COR-L47 (cell line): ENCODE measurements at places on chromosomes 2 and 18.
A peak's percentile ranks its signal among the peaks of the same experiment; 100 is the strongest.

DNA sequence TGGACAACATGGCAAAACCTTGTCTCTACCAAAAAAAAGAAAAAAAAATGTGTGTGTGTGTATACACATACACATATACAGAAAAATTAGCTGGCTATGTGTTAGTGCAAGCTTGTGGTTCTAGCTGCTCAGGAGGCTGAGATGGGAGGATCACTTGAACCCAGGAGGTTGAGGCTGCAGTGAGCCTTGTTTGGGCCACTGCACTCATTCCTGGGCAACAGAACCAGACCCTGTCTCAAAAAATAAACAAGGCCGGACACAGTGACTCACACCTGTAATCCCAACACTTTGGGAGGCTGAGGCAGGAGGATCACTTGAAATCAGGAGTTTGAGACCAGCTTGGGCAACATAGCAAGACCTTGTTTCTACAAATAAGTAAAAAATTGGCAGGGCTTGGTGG is 2.1 kb downstream of the COQ10B start:
- DNase-seq: no peak

DNA sequence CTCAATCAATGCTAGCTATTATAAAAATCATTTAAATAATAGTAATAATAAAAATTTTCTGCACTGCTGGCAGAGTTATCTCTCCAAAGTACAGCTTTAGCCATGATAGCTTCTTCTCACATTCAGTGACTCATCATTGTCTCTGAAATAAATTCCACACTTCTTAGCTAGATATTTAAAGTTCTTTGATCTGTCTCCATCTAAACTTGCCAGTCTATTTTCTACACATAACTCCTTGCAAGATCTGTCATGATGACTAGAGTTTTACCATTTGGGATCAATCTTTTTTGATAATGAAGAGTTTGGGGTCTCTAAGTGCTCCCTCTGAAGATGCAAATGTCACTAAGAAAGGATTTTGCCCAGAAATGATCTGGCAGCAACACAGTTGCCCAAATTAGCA is 155.4 kb upstream of the LHCGR start:
- no peak for DNase-seq

DNA sequence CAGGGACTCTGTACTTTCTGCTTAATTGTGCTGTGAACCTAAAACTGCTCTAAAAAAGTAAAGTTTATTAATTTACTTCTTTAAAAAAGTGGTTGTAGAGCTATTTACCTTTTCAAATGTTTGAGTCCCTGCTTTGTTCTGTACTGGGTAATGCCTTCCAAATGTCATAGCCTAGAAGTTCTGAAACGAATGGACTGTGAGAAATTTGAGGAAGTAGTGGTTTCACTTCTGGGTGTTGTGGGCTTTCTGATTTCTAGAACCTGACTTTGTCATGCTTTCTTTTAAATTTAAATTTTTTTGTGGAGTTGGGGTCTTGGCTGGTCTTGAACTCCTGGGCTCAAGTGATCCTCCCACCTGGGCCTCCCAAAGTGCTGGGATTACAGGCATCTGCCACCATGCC is 44.6 kb downstream of the SMAD4 start:
- no peak for DNase-seq

DNA sequence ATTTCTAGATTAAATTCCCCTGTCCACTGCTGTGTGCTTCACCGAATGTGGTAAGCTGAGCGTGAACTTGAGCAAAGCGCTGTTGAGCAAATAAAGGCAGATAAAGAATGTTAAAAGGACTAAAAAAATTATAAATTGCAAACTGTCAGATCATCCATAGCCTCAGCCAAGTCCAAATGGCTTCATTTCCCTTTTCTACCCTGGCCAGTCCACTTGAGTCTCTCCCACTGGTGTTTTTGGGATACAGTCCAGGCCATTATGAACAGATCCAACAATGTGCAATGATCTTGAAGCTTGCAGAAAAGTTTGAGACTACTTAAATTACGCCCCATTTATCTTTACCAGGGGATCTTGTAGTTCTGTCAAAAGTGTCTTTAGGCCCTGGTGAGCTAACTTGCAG is 254.6 kb upstream of the PIK3C3 start:
- no peak for DNase-seq

- DNase-seq: no peak
Measured at GRCh38 chr2:20584399-20585358, 66.2 kb downstream of the HS1BP3 start.

DNA sequence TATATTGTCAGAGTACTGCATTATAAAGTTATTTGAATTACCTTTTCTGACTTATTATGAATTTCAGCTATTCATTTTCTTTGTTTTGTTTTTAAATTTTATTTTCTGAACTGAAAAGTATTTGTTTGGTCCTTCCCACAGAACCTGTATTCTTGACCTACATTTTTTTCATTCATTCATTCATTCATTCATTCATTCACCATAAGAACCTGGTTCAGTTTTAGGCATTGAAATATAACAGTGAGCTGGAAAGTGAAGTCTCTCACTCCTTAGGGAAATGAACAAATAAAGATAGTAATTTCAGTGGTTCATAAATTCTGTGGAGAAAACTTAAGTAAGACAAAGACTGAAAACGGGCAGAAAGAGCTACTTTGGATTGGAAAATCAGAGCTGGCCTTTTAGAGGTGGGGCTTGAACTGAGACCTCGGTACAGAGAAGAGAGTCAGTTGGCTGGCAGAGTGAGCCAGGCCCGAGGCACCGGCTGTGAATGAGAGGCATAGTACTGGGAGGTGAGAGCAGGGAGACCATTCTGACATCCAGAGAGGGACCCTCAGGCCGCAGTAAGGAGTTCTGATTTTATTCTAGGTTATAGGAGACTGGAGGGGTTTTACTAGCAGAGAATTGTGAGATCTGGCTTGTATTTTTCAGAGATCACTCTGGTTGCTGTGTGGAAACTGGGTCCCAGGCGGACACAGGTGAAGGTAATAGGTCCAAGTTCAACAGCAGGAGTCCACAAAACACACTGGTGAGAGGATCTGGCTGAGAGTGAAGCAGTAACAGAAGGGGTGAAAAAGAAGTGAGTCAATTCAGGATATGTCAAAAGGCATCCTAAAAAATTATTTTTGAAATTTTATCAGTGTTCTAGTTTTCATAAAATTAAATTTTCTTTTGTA is 75.8 kb upstream of the FN1 start:
- DNase-seq: no peak

DNA sequence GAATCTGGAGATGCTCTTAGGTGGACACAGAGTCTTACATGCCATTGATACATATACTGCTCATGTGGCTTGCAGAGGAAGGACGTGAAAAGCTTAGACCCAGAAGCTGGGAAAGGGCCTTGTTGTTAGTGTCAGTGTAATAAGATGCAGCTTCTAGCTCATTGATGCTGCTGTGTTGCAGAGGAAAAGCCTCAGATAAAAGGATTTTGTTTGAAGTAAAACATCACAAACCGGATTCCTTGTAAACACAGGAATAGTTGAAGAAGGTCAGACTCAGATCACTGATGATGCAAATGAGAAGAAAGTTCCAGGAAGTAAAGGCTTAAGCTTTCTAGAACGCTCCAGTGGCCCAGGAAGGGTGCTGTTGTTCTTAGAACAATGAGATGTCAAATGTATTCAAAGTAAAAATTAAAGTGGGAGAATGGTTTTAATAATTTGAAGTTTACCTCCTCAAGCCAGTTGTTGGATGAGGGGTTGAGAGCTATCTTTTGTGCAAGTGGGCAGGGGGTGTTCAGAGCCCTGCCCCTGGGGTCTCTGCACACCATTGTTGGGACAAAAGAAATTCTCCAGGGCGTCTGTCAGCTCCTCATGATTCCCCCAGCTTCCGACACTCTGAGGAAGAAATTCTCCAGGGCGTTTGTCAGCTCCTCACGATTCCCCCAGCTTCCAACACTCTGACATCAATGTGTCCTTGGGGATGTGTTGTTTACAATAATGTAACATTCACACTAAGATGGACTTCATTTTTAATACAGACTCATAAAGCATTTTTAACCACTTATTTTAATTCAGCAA is 61.3 kb upstream of the CHMP1B start:
- DNase-seq: no peak

- no peak for DNase-seq
Measured at GRCh38 chr2:207952564-207953345, 72.6 kb downstream of the PLEKHM3 start.

DNA sequence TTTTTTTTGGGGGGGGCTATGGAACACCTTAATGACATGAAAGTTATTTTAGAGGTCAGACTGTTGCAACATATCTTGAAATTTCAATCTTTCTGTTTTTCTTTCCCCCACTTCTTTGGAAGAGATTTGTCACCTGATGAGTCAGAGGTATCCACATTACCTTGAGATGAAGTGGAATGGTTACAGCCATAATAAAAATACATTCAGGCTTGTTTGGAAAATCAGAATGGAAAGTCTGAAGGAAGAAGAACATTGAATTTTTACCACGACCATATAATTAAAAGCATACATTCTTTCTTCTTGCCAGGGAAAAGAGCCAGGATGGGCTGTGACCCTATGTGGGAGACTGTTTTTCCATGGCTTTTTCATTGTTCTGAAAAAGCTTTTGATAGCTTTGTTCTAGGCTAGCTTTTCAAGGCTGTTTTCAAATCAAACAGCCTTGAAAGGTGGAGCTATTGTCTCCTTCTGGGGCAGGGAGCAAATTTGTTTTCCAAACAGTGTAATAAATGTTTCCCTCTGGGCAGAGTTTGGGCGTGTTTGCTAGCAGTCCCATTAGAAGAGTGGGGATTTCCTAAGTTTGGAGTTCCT is 2.3 kb upstream of the GTF3C3 start:
- peak; percentile 10 for DNase-seq

- DNase-seq: no peak
Measured at GRCh38 chr2:74917702-74918619, 40.5 kb upstream of the POLE4 start.

DNA sequence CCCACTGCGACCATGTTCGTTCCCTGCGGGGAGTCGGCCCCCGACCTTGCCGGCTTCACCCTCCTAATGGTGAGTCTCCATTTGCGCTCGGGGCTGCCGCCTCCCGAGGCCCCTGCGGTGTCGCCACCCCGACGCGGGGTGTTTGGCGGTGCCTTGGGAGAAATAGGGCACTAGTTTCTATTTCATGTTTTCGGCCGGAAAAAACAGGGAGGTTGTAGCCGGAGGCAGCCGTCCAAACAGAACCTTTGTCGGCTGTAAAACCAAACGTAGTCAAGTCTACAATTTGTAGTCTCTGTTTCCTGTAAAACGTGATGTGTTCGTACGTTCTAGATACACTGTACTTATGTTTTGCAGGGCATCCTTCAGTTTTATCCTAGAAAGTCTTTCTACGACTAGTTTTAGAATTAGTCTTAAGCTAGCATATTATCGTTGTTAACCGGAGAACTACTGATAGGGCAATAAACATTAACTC is 290 bp downstream of the PSMG2 start:
- DNase-seq: no peak

- no peak for DNase-seq
Measured at GRCh38 chr18:13258921-13259320, 40.4 kb downstream of the LDLRAD4 start.

DNA sequence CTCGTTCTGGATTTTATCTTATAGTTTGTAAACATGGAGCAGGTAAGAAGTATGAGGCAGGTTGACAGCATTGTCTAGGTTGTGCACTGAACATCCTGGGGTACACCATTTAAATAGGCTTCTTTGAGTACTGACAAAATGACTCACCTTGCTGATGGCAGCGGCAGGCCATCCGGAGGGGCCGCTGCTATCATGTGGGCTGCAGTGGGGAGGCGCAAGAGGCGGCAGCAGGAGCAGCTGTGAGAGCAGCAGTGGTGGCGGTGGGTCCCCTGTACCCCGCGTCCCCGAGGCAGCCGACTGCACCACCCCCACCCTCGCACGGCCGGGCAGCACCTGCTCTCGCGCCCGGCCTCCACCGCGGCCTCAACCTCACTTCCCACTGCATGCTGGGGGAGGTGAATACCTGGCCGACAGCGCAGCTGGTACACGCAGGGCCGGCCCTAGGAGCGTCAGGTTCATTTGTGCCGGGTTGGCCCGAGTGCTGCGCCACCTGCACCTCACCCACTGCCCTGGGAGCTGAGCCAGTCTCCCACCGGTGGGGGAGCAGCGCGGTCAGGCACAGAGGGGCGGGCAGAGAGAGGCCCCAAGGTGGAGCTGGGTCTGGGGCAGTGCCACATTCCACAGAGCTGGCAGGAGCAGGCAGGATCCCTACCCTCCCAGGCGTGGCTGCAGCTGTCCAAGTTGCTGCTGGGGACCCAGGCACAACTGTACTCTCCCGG is 154.5 kb upstream of the RBMS1 start:
- DNase-seq: no peak

GRCh38 chr2:152428800-152429582 is 94.0 kb downstream of the FMNL2 start:
- DNase-seq: no peak

GRCh38 chr2:171432969-171433762 is 624 bp downstream of the METTL8 start:
- DNase-seq: peak; percentile 71

GRCh38 chr2:14960686-14961324 is 328.3 kb downstream of the LRATD1 start:
- no peak for DNase-seq

GRCh38 chr2:190896477-190896876 is 15.9 kb downstream of the GLS start:
- DNase-seq: no peak

- DNase-seq: no peak
Measured at GRCh38 chr18:77062518-77063003, 70.0 kb downstream of the MBP start.

DNA sequence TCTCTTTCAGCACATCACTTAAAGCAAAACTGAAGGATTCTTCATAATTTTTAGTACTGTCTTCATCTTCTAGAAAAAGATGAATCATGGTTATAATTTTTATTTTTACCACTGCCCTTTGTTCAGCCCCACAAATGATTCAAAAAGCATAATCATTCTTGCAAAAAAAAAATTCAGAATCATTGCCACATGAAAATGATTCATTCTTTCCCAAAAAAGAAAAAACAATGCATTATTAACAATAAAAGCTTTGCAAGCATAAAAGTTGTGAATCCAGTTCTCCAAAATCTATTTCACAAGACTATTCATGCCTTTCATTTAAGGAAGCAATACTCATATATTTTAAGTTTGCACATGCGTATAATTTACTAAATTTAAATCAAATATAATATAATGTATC is 204.8 kb downstream of the RBM43 start:
- no peak for DNase-seq

DNA sequence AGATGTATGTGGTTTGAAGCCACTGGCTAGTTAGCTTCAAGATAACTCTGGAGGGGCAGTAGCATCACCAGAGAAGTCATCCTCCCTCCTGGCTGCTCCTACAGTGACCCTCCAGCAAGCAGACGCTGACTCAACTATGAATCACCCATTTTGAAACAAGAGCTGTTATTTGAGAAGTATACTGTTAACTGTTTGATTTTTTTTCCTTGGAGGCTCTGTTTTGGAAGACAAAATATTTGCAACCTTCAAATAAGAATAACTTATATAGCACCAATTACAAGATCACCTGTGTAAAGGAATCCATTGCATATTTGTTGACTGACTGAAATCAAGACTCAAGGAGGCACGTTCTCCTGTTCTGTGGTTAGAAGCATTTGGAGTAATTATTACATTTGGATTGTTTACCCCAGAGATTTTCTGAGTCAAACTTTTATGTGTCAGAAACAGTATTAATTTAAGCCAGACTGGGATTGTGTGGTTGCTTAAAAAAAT is 313.8 kb downstream of the MTX2 start:
- DNase-seq: no peak

- no peak for DNase-seq
Measured at GRCh38 chr2:128613351-128613750, 294.7 kb upstream of the HS6ST1 start.
